ENCODE measurements at places on chromosomes 3 and 15.

- DNase-seq: peak; percentile 21
These were observed 67.5 kb downstream of the RPL22L1 start for GRCh38 chr3:170802164-170803151.

DNA sequence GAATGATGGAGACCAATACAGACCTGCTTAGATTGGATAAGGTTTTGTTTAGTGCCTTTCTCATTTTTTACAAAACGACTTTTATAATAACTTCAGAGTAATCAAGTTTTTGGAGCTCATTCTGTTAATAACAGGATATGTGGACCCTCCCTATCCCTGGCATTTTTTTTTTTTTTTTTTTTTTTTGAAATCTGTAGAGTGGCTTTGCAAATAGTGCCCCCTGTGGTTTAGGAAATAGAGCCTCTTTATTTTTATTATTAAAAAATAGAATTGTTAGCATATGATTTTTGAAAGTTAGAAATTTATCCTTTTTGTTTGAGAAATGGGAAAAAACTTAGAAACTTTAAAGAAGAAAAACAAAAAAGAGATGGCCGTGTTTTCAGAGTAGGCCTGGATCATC, 11.4 kb downstream of the SKIL start:
- DNase-seq: no peak

DNA sequence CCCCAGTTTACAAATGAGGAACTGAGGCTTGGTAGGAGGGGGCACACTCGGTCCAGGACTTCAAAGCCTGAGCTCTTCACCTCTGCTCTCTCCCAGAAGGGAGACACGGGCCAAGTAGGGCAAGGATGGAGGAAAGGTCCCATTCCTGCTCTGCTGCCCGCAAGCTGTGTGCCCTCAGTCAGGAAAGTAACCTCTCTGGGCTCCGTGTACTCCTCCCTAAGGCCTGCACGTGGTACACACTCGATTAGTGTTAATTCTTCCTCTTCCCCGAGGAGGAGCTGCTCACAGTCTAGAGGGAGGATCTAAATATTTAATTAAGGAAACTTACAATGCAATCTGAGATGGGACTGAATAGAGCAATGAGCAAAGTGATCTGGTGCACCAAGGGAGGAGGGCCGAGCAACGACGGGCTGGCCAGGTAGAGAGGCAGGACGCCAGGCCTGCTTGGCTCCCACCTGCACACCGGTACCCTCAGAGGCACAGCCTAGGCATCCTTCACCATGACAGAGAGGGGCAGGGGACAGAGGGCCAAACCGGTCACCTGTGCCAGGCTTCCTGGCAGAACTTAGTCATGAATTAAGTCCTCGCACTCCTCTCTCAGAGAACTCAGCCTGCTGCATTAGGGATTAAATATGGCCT, 47.2 kb upstream of the IQSEC1 start:
- DNase-seq: no peak

DNA sequence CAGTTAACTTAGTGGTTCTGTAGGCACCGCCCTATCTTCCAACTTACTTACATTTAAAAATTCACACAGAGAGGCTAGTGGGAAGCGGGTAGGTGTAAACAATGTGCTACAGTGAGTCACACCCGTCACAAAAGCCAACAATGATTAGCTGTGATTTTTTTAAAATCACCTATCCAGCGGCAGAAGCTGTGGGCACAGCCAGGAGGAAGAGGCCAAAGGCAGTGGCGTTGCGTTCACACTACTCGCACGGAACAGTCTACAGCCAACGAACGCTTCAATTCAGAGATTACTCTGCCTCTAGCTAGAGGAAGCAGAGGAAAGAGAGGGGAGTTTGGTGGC, 2.5 kb upstream of the NLGN1 start:
- no peak for DNase-seq

DNA sequence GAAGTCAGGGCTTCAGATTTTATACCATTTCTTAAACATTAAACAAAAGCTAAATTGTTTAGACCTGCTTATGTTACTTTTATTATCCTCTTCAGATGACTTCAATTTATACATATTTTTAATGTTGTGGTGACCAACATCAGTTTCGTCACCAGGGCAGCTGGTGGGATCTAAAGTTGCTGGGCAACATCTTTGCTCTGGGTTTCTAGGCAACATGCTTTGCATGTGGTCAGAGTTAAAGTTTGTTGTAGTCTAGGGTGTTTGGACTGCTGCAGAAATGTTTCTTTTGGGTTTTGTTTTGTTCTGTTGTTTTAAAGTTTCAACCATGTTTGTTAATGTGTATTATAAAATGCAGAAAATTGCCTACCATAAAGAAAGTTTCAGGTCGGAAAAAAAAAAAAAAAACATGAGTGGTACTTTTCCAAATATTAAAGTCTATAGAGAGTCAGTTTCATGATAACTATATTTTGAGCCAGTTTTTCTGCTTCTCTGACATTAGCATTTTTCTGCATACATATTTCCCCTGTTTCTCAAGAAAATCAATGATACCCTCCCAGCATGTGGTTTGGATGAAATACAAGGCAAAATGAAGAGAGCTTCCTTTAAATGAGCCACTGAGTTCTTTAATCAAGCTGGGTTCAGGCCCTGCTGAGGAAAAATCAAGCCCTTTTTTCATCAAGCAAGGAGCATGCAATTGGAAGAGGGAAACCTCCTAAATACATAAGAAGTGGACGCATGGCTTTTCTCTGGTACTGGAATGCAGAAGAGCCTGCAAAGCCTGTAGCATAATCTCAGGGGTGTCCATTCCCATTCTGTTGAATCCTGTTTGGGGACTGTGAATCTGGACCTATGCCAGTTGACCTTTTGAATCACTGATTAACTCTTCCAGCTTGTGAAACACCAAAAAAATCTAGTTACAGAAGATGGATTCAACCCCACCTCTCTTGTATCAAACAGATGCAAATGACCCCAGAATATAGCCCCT, 35.0 kb upstream of the VGLL3 start:
- DNase-seq: no peak

GRCh38 chr3:45426161-45426560, 37.8 kb downstream of the LARS2 start:
- no peak for DNase-seq

- DNase-seq: no peak
These were observed 208.8 kb upstream of the IL12A start for GRCh38 chr3:159779883-159780282.

Measured in breast epithelium (tissue), 4 donors.